PC-3 (cell line): ENCODE measurements at places on chromosomes 16 and 17.

DNA sequence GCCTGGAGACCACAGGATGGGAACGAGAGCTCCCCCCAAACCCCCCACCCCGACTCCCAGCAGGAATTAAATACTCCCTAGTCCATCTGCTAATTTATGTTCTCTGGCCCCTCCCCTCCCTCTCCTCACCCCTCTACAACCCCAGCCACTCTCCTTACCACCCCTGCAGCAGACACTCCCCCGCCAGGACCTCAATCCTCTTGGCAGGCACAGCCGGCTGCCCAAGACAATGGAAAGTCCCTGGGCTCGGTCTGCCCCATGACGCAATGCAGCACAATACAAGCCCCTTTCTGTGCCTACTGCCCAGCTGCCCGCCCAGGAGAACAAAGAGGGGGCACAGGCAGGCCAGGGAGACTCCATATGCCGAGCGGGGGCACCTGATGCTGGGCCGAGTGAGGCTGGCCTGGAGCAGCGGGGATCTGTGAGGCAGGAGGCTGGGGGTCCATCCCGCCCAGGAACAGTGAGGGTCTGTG, 30.3 kb upstream of the CDC42EP4 start:
- peak; percentile 48 for DNase-seq

GRCh38 chr16:82345318-82345717, 175.3 kb upstream of the MPHOSPH6 start:
- no peak for DNase-seq

GRCh38 chr16:70778901-70779309, 22.1 kb downstream of the VAC14 start:
- DNase-seq, result peak; percentile 72

GRCh38 chr17:79248843-79249493, 174.3 kb downstream of the ENGASE start:
- no peak for DNase-seq

DNA sequence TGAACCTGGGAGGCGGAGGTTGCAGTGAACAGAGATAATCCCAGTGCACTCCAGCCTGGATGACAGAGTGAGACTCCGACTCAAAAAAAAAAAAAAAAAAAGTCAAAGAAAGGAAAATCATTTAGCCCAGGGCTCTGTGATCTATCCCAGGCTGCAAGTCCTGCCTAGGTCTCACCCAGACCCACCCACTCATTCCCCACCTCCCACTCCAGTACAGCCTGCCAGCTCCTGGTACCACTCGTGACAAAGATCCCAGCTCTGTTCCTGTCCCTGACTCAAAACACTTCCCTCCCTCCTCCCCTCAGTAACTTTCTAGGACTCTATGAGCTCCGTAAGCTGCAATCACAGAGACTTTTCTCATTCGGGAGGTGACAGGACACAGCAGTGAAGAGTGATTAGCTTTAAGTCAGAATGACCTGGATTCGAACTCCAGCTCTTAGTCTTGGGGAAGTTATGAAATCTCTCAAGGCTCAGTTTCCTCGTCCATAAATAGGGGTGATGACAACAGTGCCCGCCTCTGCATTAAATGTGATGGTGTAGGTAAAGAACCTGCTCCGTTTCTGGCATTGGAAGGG, 28.0 kb upstream of the MRPS23 start:
- no peak for DNase-seq

GRCh38 chr17:75810216-75810615, 25.6 kb downstream of the UNK start:
- no peak for DNase-seq

DNA sequence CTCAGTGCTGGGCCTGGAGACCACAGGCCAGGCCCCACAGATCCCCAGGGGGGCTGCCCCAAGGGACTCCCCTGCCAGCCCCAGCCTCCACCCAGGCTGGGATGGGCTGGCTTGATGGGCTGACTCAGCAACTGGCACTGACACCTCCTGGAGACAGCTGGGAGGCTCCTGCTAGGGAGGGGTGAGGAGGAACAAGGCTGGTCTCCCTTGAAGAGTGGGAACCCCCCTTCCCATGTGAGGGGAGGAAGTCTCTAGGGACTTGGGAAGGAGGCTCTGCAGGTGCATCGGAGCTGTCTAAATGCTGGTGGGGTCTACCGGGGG, 10.4 kb downstream of the NHERF1 start:
- DNase-seq, result peak; percentile 29

- DNase-seq, result peak; percentile 73
Observed at GRCh38 chr16:57643147-57643874, 14.9 kb downstream of the ADGRG1 start.

DNA sequence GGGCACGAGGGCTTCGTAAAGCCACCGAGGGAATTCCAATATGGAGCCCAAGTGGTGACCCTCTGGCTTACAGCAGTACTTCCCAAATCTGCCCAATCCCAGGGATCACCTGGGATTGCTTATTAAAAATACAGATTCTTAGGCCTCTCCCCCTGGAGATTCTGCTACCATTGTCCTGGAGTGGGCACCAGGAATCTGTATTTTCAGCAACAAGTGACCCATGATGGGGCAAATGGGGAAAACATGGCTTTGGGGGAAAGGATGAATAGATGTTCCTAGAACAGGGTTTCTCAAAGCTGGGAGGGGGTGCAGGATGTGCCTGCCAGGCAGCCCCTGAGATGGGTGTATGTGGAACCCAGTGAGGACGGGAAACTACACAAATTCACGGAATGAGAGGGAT, 40.6 kb downstream of the EMP2 start:
- peak; percentile 13 for DNase-seq

DNA sequence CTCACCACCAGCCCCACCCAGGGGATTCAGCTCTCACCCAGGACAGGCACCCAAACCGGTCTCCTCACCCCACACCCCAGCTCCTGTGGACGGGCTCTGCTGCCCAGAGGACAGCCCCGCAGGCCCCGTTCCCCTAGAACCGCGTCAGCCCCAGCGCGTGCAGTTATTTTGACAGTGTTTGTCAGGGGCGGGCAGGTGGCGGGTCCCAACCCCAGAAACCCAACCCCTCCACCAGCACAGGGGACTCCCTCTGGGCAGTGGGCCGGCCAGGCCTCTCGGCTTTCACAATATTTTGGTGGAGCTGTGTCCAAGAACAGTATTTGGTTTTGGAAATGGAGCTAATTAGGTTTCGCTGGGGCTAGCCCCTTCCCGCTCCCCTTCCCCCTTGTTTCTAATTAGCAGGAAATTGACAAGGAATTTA, 44.8 kb downstream of the BAHCC1 start:
- no peak for DNase-seq

- DNase-seq, result no peak
Observed at GRCh38 chr16:5225931-5226655, 128.5 kb upstream of the EEF2KMT start.

DNA sequence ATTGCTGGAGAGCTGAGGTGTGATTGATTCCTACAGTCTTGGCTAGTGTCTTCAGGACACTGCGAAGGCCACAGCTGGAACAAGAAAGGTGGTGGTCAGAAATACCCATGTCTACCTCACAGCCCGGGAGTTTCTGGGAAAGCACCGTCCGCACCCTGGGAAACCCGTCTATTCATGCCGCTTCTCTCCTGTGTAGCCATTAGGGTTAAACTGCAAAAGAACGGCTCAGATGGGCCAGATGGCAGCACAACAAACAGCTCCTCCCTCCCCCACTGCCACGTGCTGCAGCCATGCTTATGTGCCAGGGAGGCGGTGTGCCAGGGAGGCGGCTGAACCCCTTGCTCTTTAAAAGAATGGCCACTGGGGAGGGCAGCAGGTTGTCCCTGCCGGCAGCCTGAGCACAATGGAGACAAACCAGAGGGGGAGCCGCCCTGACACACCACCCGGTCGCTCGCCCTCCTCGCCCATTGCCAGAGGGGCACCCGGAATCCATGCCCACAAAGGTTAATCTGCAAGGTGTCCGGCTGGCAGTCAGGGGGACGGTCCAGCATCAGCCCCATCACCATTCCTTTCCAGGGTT, 65.2 kb downstream of the CYTH1 start:
- DNase-seq, result peak; percentile 59

DNA sequence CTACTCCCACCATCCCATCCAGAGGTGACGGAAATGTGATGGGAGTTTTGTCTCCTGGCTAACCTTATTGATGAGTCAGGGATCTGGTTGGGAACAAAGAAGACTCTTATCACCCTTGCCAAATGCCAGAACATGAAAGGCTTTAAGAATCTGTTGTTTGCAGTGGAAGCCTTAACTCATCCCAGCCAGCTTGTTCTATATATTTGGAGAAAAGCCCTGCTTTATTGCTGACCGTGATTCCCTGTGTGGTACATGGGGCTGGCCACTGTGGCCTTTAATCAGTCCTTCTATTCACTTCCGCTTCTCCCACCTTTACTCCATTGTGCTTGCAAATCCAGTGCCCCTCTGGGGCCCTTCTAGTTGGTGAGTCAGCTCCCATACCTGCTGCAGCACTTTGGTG, 156.6 kb downstream of the PHKB start:
- no peak for DNase-seq

- DNase-seq, result no peak
Observed at GRCh38 chr16:89691231-89691985, 4.9 kb downstream of the CDK10 start.

- DNase-seq, result no peak
Observed at GRCh38 chr17:2736956-2737355, 12.5 kb downstream of the CCDC92B start.

GRCh38 chr16:49112754-49113153, 168.9 kb downstream of the CBLN1 start:
- no peak for DNase-seq

DNA sequence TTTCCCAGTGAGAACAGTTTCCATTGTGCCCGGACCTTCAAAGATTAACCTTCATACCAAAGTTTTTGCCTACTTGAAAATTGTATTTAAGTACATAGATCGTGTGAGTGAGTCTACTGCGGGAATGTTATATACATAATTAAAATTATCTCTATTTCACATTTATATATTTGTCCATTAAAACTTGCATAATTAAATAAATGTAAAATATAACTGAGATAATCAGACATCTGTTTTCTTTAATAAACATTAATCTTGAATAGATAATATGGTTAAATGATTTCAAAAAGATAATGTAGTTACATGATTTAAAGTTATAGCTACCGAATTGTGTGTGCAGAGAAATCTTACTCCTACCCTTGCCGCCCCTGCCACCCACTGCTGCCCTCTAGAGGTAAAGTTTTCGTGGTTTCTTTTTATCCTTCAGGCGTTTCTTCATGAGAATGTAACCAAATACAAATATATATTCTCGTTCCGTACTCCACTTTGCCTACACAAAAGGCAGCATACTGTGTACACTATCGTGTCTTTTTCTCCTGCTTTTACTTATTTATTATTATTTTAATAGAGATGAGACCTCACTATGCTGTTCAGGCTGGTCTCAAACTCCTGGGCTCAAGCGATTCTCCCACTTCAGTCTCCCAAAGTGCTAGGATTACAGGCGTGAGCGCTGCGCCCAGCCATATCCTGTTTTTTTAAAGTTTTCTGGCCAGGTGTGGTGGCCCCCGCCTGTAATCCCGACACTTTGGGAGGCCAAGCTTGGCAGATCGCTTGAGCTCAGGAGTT, 35.6 kb downstream of the RPA1 start:
- DNase-seq, result peak; percentile 64

DNA sequence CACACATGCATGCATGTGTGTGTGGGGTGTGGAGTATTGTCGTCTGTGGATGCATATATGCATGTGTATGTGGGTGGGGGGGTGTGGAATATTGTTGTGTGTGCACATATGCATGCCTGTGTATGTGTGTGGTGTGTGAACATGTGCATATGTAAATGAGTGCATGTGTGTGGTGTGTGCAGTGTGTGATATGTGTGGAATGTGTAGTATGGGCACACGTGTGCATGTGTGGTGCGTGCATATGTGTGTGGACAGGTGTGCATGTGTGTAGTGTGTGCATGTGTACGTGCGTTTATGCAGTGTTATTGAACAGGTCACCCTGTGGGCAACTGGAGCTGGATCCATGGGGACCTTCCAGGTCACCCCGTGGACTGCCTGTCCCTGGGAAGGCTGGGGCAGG, 18.7 kb downstream of the RBFOX3 start:
- no peak for DNase-seq

DNA sequence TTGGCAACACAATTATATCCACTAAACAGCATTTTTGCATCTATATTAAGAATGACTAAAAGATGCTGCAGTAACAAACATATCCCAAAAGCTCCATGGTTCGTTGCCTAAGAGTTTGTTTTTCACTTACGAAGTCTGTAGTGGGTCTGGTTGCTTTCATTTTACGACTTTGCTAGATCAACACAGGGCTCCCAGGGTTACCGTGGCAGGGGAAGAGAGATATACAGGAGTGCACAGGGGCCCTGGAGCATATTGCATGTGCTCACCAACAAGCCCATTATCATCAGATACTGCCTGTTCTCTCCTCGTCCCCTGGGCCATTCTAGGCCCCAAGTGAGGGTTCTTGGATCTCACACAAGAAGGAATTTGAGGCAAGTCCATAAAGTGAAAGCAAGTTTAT, 3.1 kb upstream of the MMP2 start:
- no peak for DNase-seq

GRCh38 chr17:10447026-10447931, 22.1 kb downstream of the MYH4 start:
- DNase-seq, result no peak

DNA sequence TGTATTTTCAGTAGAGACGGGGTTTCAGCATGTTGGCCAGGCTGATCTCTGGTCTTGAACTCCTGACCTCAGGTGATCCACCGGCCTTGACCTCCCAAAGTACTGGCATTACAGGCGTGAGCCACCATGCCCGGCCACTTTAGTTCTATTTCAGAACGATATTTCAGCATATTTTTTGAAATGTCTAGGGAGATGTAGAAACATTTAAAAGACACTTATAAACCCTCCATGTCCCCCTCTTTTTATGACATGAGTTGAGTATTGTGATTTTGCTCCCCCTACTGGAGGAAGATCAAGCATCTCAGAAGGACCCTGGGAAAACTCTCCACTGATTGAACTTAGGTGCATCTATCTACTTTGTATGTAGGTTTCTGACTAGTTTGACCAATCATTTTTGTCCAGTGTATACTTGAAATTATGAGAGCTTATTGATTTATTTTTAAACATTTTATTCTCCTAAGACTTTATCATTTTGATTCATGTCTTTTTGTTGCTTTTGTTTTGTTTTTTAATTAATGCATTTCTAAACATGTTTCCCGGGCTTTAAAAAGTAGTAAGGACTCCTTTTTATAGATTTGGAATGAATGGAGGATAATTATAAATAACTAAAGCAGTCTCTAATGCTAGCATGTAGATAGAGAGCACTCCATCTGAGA, 105.1 kb downstream of the CHD9 start:
- peak; percentile 52 for DNase-seq

- DNase-seq, result no peak
Observed at GRCh38 chr17:13587487-13588338, 14.0 kb downstream of the HS3ST3A1 start.

- DNase-seq, result no peak
Observed at GRCh38 chr17:60359415-60359814, 32.5 kb downstream of the USP32 start.
